Suprapubic skin (tissue), 4 donors: ENCODE measurements at places on chromosomes 3 and 15. TPM values are rescaled to one million over a fixed set of nuclear protein-coding genes. Genes with fewer than 3 reads are reported as not detected.

Gene PEAK1
- total RNA-seq = 14.5 TPM

Gene COL8A1
- 7.6 TPM for total RNA-seq

Gene IQCF6
- total RNA-seq = not detected

Gene SEMA7A
- total RNA-seq = 13.5 TPM

Gene AHSG
- total RNA-seq = 0.97 TPM

Gene USP50
- total RNA-seq = not detected

Gene EFCC1
- total RNA-seq = 0.76 TPM

- no peak overlapping the region for H3K4me3 ChIP-seq
- H3K27me3 ChIP-seq = no peaks in the 10 kb centered on the region
- DNase-seq = no peak
- no peak overlapping the region for H3K27ac ChIP-seq
Measured at GRCh38 chr15:25366058-25366457, 72.8 kb downstream of the UBE3A start.

DNA sequence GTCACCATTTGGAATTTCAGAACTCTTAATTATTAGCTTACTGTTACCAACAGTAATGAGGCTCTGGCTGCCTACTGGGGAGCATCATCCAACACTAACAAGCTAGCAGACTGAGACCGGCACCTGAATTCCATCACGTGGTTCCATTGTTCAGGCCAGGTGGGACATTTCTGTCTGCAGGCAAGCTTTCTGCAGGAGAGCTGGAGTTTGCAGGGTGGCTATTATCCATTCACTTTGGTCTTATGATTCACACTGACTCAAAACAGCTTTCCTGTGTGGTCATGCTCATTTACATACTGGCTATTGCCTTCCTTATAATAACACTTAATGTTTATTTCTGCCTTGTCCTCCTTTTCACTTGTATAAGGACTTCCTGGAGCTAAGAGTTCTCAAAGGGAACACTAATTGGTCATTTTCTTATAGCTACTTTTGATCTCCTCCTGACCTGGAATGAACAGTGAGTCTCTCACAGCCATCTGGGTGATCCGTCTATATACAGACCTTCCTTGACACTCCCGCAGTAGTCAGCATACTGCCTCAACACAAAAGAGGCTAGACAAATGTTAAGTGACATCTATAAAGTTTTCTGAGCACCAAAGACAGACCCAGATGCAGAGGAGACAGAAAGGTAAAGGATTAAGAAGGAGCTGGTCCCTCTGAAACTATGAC lies 695.4 kb downstream of the FHIT start:
- no peak overlapping the region for H3K27ac ChIP-seq
- no peaks in the 10 kb centered on the region for H3K36me3 ChIP-seq
- H3K4me3 ChIP-seq = no peak overlapping the region

GRCh38 chr3:15875016-15875689 lies 77.4 kb upstream of the ANKRD28 start:
- no peak overlapping the region for H3K4me3 ChIP-seq
- H3K27me3 ChIP-seq = no peaks in the 10 kb centered on the region
- DNase-seq = no peak
- no peak overlapping the region for H3K27ac ChIP-seq
- H3K4me1 ChIP-seq = no peaks in the 10 kb centered on the region
- H3K36me3 ChIP-seq = no peaks in the 10 kb centered on the region

DNA sequence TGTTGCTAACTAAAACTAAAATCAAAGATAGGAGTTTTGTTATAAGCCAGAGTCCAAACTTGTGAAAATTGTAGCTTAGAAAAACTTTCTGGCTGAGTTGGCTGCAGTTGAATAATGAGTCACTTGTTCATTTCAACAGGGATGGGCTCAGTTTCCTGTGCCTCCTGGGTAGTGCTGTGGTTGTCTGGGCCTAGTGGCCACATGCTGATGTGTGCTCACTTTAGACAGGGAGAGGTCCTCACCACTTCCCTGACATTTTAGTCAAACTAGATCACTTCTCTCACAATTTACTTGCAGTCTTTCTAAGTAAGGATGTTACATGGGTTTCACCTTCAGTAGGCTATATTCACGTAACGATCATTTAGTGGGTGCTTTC lies 6.3 kb upstream of the UBE2Q2 start:
- no peaks in the 10 kb centered on the region for H3K36me3 ChIP-seq
- H3K4me3 ChIP-seq = no peak overlapping the region
- H3K4me1 ChIP-seq = peaks cover 19% of the 10 kb centered on the region

DNA sequence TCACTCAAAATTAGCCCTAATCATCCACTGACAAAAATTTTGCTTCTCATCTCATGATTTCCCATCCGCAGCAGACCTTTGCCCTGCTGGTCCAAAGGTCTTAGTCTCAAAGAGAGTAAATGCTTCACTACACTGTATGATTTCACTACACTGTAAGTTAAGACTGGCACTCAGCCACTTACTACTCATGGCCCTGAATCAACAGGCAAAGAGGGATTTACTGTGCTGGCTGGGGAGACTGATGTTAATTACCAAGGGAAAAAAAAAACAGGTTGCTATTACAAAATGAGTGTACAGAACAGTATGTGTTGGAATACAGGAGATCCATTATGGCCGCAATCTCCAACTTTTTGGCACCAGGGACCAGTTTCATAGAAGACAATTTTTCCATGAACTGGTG lies 214.8 kb downstream of the ZMAT3 start:
- H3K4me3 ChIP-seq = no peak overlapping the region
- no peaks in the 10 kb centered on the region for H3K4me1 ChIP-seq
- DNase-seq = no peak
- no peak overlapping the region for H3K27ac ChIP-seq
- no peaks in the 10 kb centered on the region for H3K27me3 ChIP-seq
- no peaks in the 10 kb centered on the region for H3K36me3 ChIP-seq

DNA sequence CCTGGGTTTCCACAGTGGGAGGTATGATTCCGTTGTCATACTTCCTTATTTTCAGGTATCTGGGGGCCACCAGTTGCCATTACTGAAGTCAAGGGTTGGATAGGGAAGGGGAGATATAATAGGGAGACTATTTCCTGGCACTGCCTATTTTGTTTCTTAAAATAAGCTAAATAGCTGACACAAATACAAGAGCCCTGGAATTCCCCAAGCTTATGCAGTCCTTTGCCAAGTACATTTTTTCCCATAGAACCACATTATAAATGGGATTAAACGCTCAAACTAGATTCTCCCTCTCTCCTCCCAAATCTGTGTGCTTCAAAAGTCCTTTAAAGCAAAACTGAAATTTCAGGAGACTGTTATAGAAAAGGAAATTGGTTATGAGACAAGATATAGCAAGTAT lies 68.7 kb downstream of the AP4E1 start:
- peaks cover 23% of the 10 kb centered on the region for H3K36me3 ChIP-seq
- H3K27ac ChIP-seq = no peak overlapping the region
- no peak overlapping the region for H3K4me3 ChIP-seq
- H3K27me3 ChIP-seq = no peaks in the 10 kb centered on the region

GRCh38 chr3:150902988-150903387 lies 2.3 kb downstream of the MINDY4B start:
- DNase-seq = no peak
- H3K27ac ChIP-seq = no peak overlapping the region
- peaks cover 7% of the 10 kb centered on the region for H3K27me3 ChIP-seq
- H3K4me3 ChIP-seq = no peak overlapping the region
- no peaks in the 10 kb centered on the region for H3K4me1 ChIP-seq
